ENCODE measurements at places on chromosomes 1 and 21. TPM values are rescaled to one million over a fixed set of nuclear protein-coding genes. Genes with fewer than 3 reads are reported as not detected.

- no peak for DNase-seq
These were observed 118.6 kb upstream of the KAZN start for GRCh38 chr1:14479865-14480264.

DNA sequence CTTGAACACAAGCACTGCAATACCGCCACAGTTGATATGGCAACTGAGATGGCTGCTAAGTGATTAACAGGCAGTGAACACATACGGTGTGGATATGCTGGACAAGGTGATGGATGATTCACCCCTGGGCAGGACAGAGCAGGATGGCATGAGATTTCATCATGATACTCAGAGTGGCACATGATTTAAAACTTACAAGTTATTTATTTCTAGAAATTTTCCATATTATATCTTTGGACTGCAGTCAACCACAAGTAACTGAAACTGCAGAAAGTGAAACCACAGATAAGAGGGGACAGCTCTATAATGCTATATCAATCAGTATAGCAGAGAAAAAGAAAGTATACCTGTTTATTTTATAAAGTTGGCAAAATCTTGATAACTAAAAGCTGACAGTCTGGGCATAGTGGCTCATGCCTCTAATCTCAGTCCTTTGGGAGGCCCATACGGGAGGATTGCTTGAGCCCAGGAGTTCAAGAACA lies 47.9 kb downstream of the PHACTR4 start:
- no peak for DNase-seq

- DNase-seq = no peak
These were observed 2.2 kb downstream of the ZNF436 start for GRCh38 chr1:23367451-23367790.

The RSPH1 gene
- total RNA-seq = not detected

DNA sequence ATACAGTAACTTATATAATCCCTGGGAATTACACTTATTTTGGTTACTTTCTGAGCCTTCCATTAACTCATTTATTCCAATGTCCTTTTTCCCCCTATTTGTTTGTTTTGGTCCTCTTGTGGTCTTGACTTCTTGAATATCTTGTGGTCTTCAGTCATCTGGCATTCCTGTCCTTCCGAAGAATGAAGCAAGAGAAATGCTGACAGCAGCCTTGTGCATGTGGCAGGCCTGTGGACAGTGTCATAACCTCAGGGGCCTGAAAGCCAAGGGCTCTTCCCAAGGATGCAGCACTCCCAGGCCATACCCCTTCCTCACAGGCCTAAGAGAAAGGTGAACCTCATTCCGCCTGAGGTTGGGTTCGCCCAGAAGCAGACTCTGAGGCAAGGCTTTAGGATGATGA lies 470.2 kb downstream of the DISC1 start:
- no peak for DNase-seq
